ENCODE measurements at places on chromosomes 12 and 14. TPM values are rescaled to one million over a fixed set of nuclear protein-coding genes. Genes with fewer than 3 reads are reported as not detected.

DNA sequence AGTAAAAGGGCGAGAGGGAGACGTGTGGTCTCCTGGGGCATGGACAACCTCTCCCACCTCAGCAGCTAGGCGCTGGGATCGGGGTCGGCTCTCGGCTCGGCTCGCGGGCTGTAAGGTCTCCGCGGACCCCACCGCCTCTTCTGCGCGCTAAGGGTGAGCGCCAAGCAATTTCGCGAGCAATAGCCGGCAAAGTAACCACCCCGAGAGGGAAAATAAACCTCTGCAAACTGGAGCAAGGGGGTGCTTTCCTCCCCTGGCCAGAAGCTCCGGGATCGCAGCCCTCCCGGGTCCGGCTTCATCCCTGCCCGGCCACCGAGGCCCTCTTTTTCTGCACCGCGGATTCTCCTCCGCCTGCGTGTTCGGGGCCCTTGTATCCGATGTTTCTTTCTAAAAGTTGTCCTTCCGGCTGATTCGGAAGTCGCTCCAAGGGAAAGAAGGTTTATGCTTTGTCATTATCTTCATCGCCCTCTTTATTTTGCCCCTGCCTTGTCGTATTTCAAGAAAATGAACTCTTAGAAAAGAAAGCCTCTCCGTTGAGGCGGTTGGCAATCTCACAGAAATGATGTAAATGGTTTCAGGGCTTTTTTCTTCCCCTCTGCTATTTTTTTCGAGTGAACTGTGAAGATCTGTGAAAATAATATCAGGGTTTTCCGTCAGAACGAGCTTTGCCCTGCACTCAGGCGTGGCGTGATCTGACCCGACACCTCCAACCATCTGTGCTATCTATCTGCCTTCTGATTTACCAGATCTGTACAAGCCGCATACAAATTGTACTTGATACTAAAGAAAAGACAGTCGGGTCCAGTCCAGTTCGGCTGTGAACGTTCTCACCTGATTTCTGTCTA lies 1.7 kb upstream of the SIX6 start:
- no peak for DNase-seq

Gene TC2N
- total RNA-seq = 7.7 TPM

Gene RNU6-8
- not detected for total RNA-seq

Gene ANKRD9
- 68.8 TPM for total RNA-seq

Gene NANOG
- not detected for total RNA-seq

Gene GUCY2C
- not detected for total RNA-seq

Gene RTN1
- not detected for total RNA-seq

DNA sequence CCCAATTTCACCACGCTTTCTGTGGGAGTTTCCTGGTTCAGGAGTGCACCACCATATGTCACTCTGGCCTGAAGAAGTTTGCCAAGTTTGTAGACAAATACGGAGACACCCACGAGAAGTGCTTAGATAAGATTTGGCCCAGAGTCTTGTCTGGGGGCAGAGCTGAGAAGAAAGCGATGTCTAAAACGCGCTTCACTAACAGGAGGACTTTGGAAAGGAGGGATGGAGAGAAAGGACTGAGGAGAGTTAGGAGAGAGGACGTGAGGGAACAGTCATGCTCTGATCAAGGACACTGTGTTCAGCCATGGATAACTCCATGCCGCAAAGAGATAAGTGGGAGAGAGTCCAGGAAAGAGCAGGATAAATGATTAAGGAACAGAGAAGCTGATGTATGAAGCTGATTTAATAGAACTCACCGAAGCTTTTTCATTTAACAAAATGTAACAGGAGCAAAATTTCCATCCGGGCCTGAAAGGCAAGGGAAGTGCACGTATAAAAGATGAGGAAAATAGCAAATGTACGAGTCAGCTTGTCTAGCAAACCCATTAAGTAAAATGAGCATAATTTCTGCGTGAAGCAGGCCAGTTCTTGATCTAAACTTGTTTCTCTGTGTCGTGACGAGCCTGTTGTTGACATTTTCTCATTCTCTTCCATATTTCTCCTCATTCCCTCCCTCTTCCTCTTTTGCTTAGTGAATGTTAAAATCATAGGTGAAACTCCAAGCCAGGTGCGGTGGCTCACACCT lies 23.4 kb upstream of the MAP3K9 start:
- DNase-seq = no peak

Gene TBX5
- total RNA-seq = not detected
